ENCODE measurements at places on chromosomes 6 and 20. TPM values are rescaled to one million over a fixed set of nuclear protein-coding genes. Genes with fewer than 3 reads are reported as not detected.

DNA sequence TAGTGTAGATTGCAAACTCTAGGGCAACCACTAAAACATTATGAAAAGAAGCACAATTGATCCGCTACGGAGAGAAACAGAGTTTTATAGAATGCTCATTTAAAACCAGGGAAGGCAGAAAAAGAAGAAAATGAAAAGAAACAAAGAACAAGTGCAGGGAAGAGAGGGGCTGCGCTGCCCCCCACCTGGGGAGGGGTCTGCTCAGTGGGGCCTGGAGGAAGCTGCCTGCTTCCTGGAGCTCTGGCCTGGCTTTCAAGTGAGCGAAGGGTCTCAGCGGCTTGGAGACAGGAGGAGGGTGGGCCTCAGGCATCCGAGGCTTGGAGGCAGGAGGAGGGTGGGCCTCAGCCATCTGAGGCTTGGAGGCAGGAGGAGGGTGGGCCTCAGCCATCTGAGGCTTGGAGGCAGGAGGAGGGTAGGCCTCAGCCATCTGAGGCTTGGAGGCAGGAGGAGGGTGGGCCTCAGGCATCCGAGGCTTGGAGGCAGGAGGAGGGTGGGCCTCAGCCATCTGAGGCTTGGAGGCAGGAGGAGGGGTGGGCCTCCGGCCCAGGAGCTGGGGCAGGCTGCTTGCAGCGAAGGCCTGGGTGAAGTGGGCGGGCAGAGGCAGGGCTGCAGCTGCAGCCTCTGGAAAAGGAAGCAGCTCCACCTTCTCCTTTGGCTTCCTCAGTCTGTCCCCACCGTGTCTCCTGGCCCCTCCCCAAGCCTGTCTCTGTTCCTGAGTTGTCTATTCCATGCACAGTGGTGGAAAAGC is 406.3 kb downstream of the TAF4 start:
- H3K4me3 ChIP-seq, result no peak overlapping the region
- H3K27me3 ChIP-seq, result no peaks in the 10 kb centered on the region
- peaks cover 4% of the 10 kb centered on the region for H3K36me3 ChIP-seq

The SLC17A3 gene
- total RNA-seq, result not detected

- H3K36me3 ChIP-seq, result peaks cover 47% of the 10 kb centered on the region
- peaks cover 31% of the 10 kb centered on the region for H3K4me1 ChIP-seq
- DNase-seq, result no peak
- no peak overlapping the region for H3K4me3 ChIP-seq
- no peak overlapping the region for H3K27ac ChIP-seq
- H3K27me3 ChIP-seq, result no peaks in the 10 kb centered on the region
Observed at GRCh38 chr6:38169221-38169976, 349.9 kb downstream of the ZFAND3 start.

DNA sequence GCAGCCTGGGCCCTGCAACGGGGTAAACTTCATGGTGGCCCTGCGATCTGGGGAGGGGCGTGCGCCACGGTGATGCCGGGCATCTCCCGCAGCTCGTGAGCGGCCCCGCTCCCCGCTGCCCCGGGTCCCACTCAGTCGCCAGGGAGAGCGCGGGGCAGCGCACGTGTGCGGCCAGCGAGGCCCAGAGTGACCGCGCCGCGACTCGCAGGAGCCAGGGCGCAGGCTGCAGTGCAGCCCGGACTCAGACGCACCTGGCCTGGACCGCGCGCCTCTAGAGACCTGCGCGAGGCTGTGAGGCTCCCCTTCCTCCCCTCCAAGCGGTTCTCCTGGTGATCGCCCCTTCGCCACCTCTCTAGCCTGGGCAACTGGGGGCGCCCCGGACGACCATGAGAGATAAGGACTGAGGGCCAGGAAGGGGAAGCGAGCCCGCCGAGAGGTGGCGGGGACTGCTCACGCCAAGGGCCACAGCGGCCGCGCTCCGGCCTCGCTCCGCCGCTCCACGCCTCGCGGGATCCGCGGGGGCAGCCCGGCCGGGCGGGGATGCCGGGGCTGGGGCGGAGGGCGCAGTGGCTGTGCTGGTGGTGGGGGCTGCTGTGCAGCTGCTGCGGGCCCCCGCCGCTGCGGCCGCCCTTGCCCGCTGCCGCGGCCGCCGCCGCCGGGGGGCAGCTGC is 652 bp downstream of the BMP6 start:
- peaks cover 31% of the 10 kb centered on the region for H3K4me1 ChIP-seq
- H3K4me3 ChIP-seq, result peak overlapping the region; percentile 48
- H3K27ac ChIP-seq, result no peak overlapping the region
- H3K36me3 ChIP-seq, result no peaks in the 10 kb centered on the region

GRCh38 chr6:118288355-118289124 is 259.6 kb upstream of the PLN start:
- H3K27me3 ChIP-seq, result no peaks in the 10 kb centered on the region
- no peak for DNase-seq
- H3K36me3 ChIP-seq, result no peaks in the 10 kb centered on the region
- H3K4me3 ChIP-seq, result no peak overlapping the region
- no peaks in the 10 kb centered on the region for H3K4me1 ChIP-seq
- no peak overlapping the region for H3K27ac ChIP-seq

The OR2H2 gene
- not detected for total RNA-seq

GRCh38 chr20:41138475-41139226 is 1.3 kb downstream of the PLCG1 start:
- peak overlapping the region; percentile 73 for H3K4me3 ChIP-seq
- no peaks in the 10 kb centered on the region for H3K27me3 ChIP-seq
- H3K4me1 ChIP-seq, result peaks cover 60% of the 10 kb centered on the region
- H3K27ac ChIP-seq, result peak overlapping the region; percentile 96
- peak; percentile 27 for DNase-seq

DNA sequence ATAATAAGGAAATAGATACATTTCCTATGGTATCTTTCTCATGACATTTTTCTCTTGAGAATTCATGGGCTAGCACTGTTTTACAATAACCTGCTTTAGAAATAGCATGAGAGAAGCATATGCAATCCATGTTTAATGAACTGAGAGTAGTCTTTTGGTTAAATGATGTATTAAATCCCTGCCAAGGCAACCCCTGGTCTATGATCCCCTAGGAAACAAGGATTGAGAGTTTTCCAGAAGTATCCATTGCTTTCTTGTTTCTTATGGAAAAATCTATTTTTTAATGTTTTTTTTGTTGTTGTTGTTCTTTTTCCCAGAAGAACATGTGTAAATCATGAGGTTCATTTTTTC is 390.5 kb upstream of the HSF2 start:
- no peaks in the 10 kb centered on the region for H3K36me3 ChIP-seq
- H3K4me1 ChIP-seq, result no peaks in the 10 kb centered on the region

DNA sequence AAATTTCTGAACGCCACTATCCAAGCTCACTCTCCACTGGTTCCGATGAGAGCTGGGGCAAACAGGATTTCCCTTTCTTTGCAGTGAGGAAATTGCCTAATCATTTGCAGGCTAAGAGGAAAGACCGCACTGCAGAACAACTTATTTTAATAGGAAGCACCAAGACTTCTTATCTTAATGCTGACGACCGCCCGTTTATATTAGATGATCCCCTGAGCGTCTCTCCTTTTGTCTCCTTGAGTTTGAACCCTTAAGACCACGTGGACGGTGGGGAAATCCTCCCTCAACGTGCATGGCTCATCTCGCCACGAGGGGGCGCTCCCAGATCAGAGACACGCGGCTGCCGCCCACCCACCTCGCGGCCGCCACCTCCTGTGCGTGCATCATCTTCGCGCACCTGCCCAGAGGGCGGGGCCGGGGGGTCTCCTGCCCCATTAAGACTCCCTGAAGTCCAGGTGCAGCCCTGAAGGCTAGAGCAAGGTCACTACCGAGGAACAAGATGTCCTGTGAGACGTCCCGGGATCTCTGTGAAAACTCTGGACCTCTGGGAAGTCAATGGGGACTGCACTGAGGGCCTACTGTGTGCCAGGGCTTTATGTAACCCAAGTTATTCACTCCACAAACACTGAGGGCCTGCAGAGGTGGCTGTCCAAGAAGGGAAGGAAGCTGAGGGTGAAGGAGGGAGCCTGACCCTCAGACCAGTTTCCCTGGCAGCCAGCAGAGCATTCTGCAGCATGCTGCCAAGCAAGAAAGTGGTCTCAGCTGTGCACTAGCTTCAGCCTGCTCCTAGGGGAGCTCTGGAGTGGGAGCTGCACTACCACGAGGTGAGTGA is 28.1 kb downstream of the PDYN start:
- H3K27me3 ChIP-seq, result peaks cover 5% of the 10 kb centered on the region
- H3K4me3 ChIP-seq, result peak overlapping the region; percentile 18
- H3K36me3 ChIP-seq, result no peaks in the 10 kb centered on the region
- no peak overlapping the region for H3K27ac ChIP-seq

The SOX18 gene
- total RNA-seq, result 2.9 TPM

The RAB44 gene
- total RNA-seq, result 0.59 TPM

The KCNB1 gene
- total RNA-seq, result 46.7 TPM

GRCh38 chr6:131510094-131510493 is 62.9 kb upstream of the ARG1 start:
- H3K27me3 ChIP-seq, result no peaks in the 10 kb centered on the region
- no peaks in the 10 kb centered on the region for H3K36me3 ChIP-seq
- no peak overlapping the region for H3K4me3 ChIP-seq
- H3K4me1 ChIP-seq, result peaks cover 2% of the 10 kb centered on the region
- no peak overlapping the region for H3K27ac ChIP-seq

The CCR6 gene
- not detected for total RNA-seq

DNA sequence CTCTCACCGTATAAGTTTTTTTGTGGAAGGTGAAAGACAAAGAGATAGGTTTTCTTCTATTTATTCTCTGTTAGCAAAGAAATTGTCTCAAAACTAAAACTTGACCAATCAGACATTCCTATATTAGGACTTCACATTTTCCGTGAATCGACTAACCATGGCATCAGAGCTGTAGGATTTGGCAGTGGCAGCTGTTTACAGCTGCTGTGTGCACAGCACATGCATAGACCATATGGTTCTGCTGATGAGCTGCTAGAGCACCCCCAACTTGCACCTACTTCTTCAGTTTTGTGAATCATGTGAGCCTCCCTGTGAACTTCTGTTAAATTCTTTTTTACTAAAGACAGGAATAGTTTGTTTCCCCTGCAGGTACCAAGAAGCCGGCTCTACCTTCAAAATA is 157.9 kb downstream of the RFX6 start:
- no peak overlapping the region for H3K4me3 ChIP-seq
- H3K27ac ChIP-seq, result no peak overlapping the region
- no peak for DNase-seq

- no peak overlapping the region for H3K27ac ChIP-seq
- H3K4me1 ChIP-seq, result no peaks in the 10 kb centered on the region
- DNase-seq, result no peak
- no peak overlapping the region for H3K4me3 ChIP-seq
- no peaks in the 10 kb centered on the region for H3K36me3 ChIP-seq
Observed at GRCh38 chr20:49725694-49726093, 12.0 kb upstream of the B4GALT5 start.
